ENCODE measurements at places on chromosomes 1 and 21. TPM values are rescaled to one million over a fixed set of nuclear protein-coding genes. Genes with fewer than 3 reads are reported as not detected.

Gene ANKRD65
- 1.0 TPM for total RNA-seq

Gene LRRC3
- total RNA-seq: 22.0 TPM

Gene DYNLT5
- total RNA-seq: 0.28 TPM

DNA sequence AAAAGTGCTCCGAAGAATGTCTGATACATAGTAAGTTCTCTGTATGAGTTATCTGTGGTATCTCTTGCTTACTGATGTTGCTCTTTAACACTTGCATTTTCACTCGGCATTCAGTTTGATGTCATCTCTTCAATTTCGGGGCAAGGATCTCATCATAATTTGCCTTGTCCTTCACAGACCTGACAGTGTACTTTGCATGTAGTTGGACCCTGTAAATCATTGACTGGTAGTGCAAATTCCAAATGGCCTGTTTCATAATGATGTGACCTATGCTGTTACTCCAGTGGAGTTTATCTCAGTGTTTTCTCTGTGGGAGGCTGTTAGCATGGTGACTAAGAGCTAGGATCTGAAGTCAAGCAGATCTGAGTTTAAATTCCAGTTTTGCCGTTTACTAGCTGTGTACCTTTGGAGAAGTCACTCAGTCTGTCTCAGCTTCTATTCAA is 34.2 kb upstream of the ABCD3 start:
- peak; percentile 72 for DNase-seq

- DNase-seq: no peak
These were observed 490.5 kb upstream of the CHRM3 start for GRCh38 chr1:238895911-238896310.

DNA sequence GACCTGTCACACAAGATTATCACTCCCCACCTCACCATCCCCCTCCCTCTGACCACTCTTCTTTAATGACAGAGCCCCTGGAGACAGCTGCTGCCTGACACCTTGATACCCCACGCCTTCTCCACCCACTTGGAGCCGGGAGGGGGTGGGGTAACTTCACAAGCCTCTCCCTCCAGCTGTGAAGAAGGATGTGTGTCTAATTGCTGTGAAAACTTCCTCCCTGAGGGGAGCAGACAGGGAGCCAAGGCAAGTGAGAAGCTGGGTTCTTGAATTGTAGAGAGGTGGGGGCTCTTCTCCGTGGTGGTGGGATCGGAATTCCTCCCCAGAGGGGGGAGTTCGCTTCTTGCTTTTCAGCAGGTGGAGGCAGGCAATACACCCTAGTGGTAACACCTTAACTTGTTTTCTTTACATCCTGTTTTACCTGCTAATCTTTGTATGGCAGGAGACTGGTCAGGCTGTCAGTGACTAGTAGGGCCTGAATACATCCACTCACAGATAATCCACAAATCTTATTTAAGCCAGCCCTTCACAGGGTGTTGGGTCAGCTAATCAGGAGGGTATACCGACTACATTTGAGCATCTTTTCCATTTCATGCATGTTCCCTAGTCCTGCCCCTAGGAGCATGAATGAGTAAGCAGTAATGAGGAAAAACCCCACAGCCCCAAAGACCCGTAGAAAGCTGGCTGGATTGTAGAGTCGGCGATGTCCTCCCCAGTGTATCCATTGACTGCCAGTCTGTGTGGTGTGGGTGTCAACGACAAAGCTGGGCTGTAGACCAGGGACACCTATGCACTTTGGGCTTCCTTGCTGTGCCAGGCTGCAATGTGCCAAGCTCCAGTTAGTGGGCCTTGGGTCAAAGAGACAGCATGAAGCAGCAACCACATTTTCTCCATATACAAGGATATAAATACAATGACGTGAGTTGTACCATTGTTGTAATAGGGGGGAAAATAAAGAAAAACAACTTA is 57.3 kb downstream of the NFASC start:
- DNase-seq: no peak

- no peak for DNase-seq
These were observed 28.8 kb downstream of the OR10J1 start for GRCh38 chr1:159468321-159468720.

- DNase-seq: no peak
These were observed 10.9 kb upstream of the PROX1 start for GRCh38 chr1:213976665-213977485.

- DNase-seq: no peak
These were observed 38.0 kb upstream of the ACTRT2 start for GRCh38 chr1:2983319-2983705.

GRCh38 chr1:168714012-168714411 is 15.0 kb downstream of the DPT start:
- no peak for DNase-seq

DNA sequence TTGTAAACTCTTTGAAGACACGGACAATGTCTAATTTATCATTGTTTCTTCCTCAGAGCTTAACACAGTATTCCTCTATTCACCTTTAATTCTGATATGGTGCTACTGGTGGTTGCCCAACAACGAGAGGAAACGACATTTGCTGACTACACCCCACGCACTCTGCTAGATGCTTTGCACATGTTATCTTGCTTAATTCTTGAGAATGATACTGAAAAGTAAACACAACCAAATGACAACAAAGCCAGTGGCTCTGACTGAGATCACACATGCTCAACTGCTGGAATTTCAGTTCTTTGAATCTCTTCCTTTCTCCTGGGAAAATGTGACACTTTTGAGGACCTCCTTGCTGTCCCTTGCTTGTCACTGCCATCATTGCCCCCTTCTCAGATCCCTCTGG is 37.2 kb upstream of the DDAH1 start:
- no peak for DNase-seq

- no peak for DNase-seq
These were observed 31.4 kb downstream of the PARK7 start for GRCh38 chr1:7992885-7993284.

GRCh38 chr1:227437495-227438008 is 119.3 kb upstream of the CDC42BPA start:
- no peak for DNase-seq

GRCh38 chr1:186865253-186865652 is 36.5 kb downstream of the PLA2G4A start:
- DNase-seq: no peak

- peak; percentile 39 for DNase-seq
These were observed 16.1 kb downstream of the CSF1 start for GRCh38 chr1:109926662-109927300.

- no peak for DNase-seq
These were observed 32.7 kb downstream of the LRRC52 start for GRCh38 chr1:165576536-165576935.

GRCh38 chr1:219988387-219988786 is 57.9 kb downstream of the EPRS1 start:
- DNase-seq: no peak
